Activated T-cell treated with anti-CD3 and anti-CD28 coated beads for 24 hours (primary cell): ENCODE measurements at places on chromosomes 16 and 17.

DNA sequence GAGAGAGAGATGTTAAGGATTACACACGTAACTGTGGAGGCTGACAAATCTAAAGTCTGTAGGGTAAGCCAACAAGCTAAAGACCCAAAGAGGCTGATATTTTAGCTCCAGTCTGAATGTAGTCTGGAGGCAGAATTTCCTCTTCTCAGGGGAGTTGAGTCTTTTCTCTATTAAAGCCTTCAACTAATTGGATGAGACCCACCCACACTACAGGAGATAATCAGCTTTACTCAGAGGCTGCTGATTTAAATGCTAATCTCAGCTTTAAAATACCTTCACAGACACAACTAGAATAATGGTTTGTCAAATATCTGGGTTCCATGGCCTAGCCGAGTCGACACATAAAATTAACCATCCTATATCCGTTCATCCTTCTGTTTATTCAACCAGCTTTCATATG lies 204.3 kb upstream of the PSMD7 start:
- DNase-seq, result no peak

GRCh38 chr16:52366983-52367382 lies 180.0 kb downstream of the TOX3 start:
- DNase-seq, result no peak

DNA sequence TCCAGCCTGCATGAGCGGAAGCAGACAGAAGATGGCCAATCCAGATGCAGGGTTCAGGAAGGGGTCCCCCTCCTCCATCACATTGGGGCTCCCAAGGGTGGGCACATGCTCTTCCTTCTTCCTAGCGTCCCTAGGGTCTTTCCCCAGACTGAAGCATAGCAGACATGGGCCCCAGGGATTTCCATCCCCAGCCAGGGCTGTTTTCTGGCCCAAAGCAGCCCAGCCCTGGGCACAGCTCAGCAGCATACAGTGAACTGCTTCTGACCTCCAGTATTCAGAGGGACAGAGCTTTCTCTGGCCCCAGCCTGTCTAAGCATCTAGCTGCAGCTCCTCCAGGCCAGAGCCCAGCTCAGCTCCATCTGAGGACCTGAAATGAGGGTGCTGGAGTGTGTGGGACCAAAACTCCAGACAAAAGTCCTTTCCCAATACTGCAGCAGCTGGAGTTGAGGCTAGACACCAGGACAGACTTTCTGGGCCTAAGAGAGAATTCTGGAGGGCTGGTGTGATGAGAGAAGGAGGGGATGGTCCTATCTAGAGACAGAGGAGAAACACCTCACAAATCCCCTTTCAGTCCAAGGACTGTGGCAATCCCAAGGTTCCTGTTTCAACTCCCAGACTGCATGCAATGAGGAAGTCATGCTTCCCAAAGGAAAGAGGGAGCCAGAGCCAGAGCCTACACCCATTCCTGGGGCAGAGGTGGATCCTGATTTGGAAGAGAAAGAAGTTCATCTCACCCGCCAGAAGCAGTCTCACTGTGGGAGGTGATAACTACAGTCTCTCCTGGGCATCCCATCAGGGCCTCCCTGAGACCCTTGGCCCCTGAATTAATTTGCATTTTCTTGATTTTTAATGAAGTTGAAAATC lies 4.5 kb upstream of the FOXN1 start:
- DNase-seq, result no peak

GRCh38 chr16:86701286-86701975 lies 123.1 kb downstream of the FOXL1 start:
- no peak for DNase-seq

GRCh38 chr17:38881600-38882191 lies 11.8 kb downstream of the LASP1 start:
- DNase-seq, result peak; percentile 54

GRCh38 chr16:65660390-65660789 lies 538.5 kb upstream of the CDH11 start:
- no peak for DNase-seq

GRCh38 chr17:72580321-72581127 lies 459.7 kb downstream of the SOX9 start:
- no peak for DNase-seq

DNA sequence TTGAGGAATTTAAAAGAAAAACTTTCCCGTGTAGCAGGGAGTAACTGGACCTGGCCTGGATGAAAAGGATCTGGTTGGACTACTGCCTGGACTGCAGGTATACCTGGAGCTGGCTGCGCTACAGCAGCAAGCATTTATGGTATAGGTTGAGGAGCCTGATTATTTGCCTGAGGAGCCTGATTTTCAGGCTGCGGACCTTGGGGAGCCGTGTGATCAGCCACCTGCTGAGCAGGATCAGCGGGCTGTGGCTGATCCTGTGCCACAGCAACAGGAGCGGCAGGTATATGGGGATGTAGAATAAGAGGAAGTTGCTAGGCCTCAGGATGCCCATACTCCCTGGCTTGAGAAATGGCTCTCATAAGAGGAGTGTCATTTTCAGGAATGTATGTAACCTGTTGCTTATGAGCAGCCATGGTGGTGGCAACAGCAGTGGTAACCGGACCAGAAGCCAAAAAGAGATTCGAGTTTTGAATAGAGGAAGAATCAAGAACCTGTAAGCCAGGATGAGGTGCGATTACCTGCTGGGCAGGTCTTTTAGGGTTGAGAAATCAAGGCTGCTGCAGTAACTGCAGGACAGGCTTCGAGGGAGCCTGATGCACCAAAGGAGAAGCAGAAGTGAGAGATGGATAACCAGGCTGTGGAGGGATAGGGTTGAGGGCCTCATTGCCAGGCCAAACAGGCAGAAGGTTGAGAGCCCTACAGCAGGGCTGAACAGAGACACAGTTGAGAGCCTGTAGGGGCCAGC lies 60.9 kb upstream of the ARL4D start:
- no peak for DNase-seq

DNA sequence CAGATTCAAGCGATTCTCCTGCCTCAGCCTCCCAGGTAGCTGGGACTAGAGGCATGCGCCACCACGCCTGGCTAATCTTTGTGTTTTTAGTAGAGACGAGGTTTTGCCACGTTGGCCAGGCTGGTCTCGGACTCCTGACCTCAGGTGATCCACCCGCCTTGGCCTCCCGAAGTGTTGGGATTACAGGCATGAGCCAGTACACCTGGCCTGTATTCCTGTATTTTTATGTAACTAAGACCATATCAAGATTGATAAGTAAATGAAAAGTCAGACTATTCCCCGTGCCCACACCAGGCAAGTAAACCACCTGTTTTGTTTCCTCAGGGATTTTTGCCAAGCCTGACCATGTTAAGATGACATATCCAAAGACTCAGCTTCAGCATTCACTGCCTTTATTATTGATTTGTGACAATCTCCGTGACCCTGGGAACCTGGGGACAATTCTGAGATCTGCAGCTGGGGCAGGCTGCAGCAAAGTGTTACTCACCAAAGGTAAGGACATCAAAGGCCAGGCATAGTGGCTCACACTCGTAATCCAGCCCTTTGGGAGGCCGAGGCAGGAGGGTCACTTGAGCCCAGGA lies 5.6 kb downstream of the MRM3 start:
- DNase-seq, result no peak

- DNase-seq, result no peak
These were observed 98.7 kb downstream of the RAB11FIP4 start for GRCh38 chr17:31490019-31490650.

- peak; percentile 46 for DNase-seq
These were observed 16.4 kb upstream of the SLC16A11 start for GRCh38 chr17:7060165-7060891.

DNA sequence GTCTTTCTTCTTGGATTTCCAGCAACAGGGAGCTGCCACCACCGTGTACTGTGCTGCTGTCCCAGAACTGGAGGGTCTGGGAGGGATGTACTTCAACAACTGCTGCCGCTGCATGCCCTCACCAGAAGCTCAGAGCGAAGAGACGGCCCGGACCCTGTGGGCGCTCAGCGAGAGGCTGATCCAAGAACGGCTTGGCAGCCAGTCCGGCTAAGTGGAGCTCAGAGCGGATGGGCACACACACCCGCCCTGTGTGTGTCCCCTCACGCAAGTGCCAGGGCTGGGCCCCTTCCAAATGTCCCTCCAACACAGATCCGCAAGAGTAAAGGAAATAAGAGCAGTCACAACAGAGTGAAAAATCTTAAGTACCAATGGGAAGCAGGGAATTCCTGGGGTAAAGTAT lies 389.0 kb downstream of the MAF start:
- DNase-seq, result no peak

- no peak for DNase-seq
These were observed 381.6 kb downstream of the CDH11 start for GRCh38 chr16:64740261-64740660.

DNA sequence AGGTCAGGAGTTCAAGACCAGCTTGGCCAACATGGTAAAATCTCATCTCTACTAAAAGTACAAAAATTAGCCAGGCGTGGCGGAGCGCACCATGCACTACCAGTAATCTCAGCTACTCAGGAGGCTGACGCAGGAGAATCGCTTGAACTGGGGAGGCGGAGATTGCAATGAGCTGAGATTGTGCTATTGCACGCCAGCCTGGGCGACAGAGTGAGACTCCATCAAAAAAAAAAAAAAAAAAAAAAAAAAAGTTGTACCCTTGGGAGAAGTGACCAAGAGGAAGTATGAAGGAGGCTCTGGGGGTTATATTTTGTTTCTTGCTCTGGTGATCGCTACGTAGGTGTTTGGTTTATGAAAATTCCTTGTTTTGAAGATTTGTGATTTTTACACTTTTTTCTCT lies 66.3 kb downstream of the LITAF start:
- DNase-seq, result no peak

DNA sequence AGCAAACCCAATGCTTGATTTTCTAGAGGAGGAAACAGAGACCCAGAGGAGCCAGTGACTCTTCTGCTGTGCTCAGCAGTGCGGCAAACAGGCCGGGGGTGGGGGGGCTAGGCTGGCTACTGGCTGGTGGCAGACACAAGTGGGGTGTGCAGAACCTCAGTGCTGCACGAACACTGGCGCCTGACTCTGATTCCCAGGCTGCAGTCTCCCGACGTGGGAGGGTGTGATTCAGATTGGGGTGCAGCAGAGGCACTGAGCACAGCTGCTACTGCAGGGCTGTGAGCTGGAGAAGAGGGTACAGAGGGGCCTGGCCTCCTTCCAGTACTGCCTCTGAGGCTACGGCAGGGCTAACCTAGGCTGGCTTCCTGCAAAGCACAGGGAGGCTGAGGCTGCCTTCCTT lies 8.1 kb downstream of the RPL19 start:
- DNase-seq, result no peak

- DNase-seq, result no peak
These were observed 98.9 kb downstream of the CCT6B start for GRCh38 chr17:34862384-34862783.

- no peak for DNase-seq
These were observed 6.7 kb downstream of the INO80E start for GRCh38 chr16:30002614-30003346.

- no peak for DNase-seq
These were observed 27.2 kb upstream of the STAC2 start for GRCh38 chr17:39252788-39253460.
